ENCODE measurements at places on chromosomes 13 and 19.

DNA sequence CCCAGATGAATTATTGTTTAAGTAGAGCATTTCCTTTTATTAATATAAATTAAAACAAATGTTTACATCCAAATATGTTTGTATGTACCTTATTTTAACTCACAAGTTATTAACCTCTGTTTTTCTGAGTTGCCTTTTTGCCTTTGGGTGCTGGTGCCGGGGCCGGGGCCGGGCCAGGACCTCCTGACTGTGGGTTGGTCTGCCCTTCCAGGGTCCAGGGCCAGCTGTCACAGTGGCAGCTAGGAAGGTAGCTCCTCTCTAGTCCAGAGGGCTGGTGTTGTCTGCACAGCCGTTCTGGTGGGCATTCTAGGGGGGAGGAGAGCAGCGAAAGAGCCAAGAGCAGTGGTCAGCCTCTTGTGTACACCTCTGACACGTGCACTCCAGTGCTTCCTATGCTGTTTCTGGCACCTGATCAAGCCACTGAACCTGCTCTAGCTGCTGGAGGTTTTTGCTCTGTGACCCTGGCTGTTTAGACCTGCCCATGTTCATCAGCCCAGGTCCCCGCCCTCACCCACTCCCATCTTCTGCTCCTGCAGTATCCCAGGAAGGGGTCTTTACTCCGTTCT lies 2.0 kb upstream of the UBA2 start:
- DNase-seq = no peak

DNA sequence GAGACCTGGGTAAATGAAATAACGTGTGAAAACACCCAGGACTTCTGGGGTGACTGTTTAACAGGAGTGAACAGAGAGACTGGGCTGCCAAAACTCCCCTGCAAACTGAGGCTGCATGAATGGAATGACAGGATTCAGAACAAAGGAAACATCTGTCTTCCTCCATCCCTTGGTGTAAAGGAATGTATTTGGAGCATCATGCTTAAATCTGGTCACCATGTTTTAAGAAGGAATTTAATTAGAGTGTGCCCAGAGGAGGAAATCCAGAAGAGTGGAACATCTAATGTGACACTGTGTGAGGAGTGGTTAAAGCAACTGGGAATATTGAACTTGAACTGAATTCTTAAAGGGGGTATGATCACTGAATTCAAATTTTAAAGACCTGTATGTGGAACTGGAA lies 437.2 kb downstream of the LIG4 start:
- no peak for DNase-seq

DNA sequence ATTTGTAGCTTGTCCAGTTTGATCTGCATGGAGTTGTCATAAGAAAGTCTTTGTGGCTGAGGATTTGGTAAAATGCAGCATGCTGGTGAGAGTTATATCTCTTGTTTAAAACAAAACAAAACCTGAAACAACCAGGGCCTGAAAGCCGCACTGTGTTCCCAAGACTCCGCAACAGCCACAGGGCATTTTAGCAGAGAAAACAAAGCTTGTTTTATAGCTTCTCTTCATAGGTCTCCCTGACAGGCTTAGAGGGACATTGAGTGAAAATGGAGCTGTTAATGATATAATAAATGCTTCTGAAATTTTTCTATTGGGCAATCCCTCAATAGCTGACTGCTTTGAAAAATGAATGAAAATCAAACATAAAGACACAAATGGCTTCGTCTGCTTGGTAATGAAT lies 148.7 kb upstream of the RNF113B start:
- no peak for DNase-seq

GRCh38 chr19:34365463-34366401 lies 736 bp downstream of the GPI start:
- peak; percentile 23 for DNase-seq

GRCh38 chr13:33575378-33575777 lies 242.6 kb upstream of the RFC3 start:
- DNase-seq = no peak

- no peak for DNase-seq
Observed at GRCh38 chr19:35741203-35741515, 1.1 kb downstream of the IGFLR1 start.

DNA sequence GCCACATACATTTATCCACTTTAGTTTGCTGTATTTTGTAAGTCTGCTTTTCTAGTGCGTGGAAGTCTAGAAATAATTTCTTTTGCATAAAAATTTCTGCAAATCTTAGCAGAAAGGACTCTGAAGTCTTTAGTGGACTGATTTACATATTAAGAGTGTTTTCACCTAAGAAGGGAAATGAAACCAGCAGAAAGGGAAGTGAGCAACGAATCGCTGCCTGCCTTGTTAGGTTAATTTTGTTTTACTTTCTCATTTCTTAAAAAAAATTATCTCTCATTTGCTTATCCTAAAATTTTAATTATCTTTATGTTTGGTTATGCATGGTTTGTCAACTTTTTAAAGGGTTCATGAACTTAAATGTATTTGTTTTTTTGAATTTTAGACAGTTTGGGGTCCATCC lies 767 bp upstream of the GPR18 start:
- DNase-seq = no peak

- no peak for DNase-seq
Observed at GRCh38 chr13:94483970-94484369, 4.5 kb upstream of the DCT start.
